Epithelial cell of proximal tubule (primary cell): ENCODE measurements at places on chromosomes 3 and 15. TPM values are rescaled to one million over a fixed set of nuclear protein-coding genes. Genes with fewer than 3 reads are reported as not detected.

MKRN3 gene
- total RNA-seq: 0.81 TPM in 1 of 2 replicates, not detected in the other

GCSAM gene
- total RNA-seq: not detected in 2 replicates

DNA sequence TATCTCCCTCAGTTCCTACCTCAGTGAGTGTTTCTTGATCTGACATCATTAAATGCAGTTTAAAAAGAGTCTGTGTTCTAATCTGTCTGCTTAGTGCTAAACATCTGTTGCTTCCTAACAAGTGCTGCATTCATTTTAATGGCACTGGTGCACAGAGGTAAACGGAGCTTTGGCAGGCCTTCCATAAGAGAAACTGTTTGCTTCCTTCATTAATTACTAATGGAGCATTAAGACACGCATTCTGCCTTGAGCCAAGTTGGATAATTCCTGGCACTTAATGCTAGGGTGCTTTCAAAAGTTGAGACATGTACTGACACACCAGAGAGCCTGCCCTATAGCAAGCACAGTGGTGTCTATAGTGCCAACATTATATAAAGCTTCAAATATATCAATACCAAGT lies 34.7 kb downstream of the SCG5 start:
- no peak for DNase-seq

DNA sequence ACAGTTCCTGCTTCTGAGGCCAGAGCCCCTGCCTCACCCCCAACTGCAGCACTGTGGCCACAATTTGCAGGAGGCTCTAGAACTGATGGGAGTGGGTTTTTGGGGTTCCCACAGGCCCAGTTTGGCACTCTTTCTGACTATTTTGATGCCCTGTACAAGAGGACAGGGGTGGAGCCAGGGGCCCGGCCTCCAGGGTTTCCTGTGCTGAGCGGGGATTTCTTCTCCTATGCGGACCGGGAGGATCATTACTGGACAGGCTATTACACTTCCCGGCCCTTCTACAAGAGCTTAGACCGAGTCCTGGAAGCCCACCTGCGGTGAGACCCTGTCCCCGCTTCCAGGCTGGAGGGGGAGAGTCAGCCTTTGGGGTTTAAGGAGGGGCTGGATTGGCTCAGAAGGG lies 6.9 kb downstream of the MAN2A2 start:
- DNase-seq: no peak

DNA sequence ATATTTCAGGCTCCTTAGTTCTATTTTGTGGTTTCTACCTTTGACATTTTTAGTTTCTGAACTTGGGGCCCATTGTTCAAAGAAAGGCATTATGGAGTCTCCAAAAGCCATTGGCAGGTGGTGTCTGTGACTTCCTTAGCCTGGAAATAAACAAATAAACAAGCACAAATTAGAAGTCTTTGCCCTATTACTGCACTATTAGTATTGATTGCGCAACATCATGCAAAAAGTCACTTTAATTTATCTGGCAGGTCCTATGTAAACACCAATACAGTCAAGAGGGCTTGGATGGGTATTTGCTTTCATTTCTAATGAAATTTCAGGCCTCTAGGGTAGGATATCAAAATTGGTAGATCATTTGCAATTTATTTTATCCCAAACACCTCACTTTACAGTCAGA lies 85.6 kb downstream of the LPP start:
- DNase-seq: no peak

DNA sequence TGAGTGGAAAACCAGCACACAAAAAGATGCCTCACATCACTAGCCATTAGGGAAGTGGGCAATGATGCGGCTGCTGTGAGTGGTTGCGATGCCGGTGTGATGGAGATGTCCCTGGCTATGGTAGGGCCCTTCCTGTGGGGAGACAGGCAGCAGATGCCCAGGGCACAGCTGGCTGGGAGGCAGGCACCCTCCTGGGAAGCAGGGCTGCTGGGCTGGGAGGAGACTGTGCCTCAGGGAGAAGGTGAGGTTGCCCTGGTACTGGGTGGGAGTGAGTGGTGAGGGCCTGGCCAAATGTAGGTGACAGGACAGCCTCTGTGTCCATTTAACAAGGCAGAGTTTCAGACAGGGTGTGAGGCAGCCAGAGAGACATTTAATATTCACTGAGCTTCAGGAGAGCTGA lies 335.6 kb downstream of the OCA2 start:
- no peak for DNase-seq

THBS1 gene
- 61.7 and 168 TPM in 2 replicates for total RNA-seq

KLF13 gene
- total RNA-seq: 20.5 and 66.2 TPM in 2 replicates

DNA sequence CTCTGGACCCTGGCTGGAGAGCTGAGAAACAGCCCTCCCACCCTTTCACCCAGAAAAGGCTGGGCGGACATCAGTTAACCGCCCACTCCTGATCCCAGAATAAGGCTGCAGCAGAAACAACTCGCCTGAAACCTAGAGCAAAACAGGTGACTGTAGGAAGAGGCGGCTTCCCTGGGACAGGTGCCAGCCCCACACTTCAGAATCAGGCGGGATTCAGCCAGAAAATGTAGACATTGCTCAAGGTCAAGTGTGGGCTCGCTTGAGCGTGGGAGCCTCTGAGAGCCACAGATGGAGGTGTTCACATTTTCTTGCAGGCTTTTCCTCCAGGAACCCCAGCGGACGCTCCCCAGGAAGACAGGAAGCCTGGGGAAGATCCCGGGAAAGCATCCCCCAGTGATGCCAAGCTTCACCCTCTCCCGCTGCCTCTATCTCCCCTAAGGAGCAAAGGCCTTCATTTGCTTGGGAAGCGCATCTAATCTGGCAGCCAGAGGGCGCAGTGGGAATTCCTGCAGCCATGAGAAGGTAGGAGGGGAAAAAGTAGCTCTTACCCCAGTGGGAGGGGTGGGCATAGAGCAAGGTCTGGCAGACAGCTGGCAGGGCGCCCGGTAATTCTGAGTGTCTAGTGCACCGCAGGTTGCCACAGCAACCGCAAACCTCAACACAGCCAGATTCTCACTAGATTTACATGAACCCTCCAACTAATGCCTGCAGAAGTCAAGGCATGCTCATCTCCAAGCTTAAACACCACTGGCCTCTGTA lies 77.7 kb downstream of the OCA2 start:
- DNase-seq: peak; percentile 63

ANKRD34C gene
- not detected in 2 replicates for total RNA-seq

- DNase-seq: no peak
These were observed 1.6 kb upstream of the P3H2 start for GRCh38 chr3:190122198-190122771.

LARP6 gene
- 28.8 and 34.8 TPM in 2 replicates for total RNA-seq

GOLGA8M gene
- 0.06 TPM in 1 of 2 replicates, not detected in the other for total RNA-seq

GOLGA6D gene
- total RNA-seq: not detected in 2 replicates

DNA sequence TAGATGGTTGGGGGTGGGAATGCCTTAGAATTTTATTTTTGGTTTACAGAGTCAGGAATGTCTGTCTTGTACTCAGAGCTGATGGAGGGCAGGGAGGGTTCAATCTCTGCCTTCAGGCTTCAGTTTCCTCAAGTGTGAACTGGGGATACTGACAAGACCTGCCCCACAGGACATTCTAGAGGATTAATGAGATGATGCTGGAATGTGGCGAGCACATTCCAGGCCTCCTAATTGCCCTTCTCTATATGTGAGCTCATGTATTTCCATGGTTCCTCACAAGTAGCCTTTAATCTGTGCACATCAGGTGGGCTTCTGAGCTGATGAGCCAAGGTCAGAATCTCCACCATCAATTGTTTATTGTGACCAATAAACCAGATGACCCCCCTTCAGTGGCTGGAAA lies 90.4 kb downstream of the CACNA2D3 start:
- DNase-seq: no peak

NMNAT3 gene
- 1.6 and 2.5 TPM in 2 replicates for total RNA-seq

- DNase-seq: no peak
These were observed 68.4 kb downstream of the HES1 start for GRCh38 chr3:194204042-194204987.

- DNase-seq: no peak
These were observed 30.8 kb downstream of the IRAK2 start for GRCh38 chr3:10195366-10196089.

- no peak for DNase-seq
These were observed 106.0 kb upstream of the MRPL3 start for GRCh38 chr3:131608741-131609140.

IMPG2 gene
- total RNA-seq: under 0.01 TPM in 2 replicates

DNA sequence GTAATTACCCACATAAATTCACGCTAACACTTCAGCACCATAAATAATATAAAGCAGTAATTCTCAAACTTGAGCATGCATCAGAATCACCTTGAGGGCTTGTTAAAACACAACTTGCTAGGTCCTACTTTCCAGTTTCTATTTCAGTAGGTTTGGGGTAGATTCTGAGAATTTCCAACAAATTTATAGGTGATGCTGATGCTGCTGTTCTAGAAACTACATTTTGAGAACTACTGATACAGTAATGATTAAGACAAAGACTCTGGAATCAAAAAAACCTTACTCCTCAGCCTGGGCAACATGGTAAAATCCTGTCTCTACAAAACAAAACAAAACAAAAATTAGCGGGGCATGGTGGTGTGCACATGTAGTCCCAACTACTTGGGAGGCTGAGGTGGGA lies 18.8 kb downstream of the TMEM39A start:
- no peak for DNase-seq

- no peak for DNase-seq
These were observed 8.2 kb upstream of the TIMMDC1 start for GRCh38 chr3:119490153-119490552.

DNA sequence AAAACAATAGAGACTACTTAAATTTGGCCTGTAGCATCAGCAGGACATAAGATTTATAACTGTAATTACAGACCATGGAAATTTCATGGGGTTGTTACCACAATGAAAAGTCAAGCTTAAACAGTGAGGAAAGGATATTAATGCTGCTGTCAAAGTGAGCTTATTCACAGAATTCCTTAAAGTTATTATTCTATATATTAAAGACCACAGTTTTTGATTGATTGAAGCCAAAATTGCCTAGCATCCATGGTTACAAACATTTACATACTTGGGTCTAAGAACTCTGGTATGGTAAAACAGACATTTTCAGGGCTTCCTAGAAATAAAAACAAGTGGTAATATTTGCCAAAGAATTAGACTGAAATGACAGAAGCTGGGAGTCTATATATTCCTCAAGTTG lies 248.6 kb downstream of the ATP8B4 start:
- no peak for DNase-seq

- DNase-seq: no peak
These were observed 11.7 kb downstream of the EXD1 start for GRCh38 chr15:41218851-41219250.

GRCh38 chr3:108103886-108104797 lies 13.3 kb upstream of the CD47 start:
- no peak for DNase-seq

DNA sequence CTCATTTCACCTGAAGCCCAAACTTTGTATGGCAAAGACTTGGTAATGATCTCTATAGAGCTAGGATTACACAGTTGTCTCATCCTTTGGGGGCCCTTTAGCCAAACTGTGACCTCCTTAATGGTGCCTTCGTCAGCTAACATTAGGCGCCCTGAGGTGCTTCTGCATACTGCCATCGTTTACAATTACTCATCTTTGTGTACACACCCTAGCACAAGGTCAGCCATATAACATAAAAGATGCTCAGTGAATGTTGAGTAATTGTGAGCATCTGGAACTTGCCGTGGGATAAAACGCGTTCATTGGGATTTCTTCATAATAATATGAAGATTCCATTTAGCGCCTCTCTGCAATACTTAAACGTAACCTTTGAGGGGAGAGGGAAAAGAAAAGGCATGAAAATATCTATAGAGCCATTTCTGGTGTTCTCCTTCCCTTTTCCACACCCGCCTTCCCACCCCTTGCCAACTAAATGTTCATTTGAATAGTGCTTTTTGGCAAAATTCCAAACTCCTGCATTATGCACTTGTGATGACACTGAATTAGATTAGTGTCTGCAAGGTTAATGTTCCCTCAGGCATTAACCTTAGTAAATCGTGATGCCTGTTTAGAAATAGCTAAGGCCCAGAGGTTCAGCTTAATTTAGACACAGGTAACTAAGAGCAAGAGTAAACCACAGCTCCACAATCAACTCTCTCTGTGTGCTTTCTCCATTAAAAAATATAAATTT lies 990 bp upstream of the ZNF148 start:
- no peak for DNase-seq

DNA sequence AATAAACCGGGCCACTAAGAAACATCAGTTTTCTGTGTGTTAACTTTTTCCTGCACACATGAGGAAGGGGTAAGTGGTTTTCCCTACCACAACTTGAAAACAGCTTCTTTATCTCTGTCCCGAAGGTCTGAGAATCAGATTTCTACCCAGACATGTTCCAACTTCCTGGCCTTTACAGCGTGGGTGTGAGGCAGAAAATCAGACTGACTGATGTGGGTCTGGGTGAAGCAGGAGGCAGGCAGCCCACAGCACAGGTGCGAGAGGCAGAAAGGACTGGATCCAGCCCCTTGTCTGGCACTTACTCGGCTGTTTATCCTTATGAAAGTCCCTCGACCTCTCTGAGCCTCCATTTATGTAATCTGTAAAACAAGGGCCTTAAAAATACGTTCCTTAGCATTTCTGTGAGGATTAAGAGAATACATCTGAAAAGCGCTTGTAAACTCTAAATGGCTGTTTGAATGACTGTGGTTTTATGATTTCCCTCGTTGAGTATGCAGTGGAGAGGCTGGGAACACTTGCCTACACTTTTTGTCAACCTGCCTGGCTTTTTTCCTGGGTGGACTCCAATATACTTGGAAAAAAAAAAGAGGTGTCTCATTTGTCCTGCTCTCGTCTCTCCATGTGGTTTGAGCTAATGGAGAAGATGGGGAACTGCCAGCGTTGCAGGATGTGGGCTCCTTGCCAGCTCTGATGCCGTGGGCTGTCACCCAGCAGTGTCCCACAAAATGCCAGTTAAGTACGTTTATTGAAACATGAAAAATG lies 3.1 kb downstream of the AGBL1 start:
- no peak for DNase-seq

DNA sequence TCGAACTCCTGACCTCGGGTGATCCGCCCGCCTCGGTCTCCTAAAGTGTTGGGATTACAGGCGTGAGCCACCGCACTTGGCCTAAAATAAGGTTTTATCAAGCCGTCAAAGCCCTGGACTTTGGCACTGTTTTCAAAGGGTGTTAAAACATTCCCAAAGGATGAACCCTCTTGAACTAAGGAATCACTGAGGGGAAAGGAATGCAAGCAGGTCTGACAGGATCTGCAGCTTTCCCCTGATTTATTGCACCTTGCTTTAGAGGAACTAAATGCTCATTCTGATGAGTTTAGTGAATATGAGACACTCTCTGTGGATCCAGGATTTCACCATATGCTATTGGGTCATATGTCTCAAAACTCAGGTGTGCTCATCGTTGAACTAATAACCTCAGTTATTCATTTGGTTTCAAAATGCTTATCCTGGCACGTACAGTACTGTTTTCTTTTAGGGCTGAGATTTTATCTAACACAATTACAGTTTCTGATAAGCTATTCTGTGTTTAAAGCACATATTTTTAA lies 63.0 kb upstream of the TSC22D2 start:
- DNase-seq: peak; percentile 90

DNA sequence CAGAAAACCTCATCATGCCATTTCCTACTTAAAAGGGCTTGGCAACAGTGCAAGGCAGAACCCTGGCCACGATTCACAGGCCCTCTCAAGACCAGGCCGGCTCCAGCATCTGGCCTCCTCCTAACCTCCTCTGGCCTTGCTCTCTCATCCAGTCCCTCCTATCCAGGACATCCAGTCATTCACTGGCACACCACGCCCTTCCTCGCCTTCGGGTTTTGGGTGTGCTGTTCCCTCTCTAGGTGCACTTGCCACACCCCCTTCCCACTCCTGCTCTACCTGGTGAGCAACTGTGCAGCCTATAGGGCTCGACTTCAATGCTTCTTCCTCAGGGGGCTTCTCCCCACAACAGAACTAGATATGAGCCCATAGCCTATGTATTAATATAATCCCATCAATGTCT lies 317.1 kb downstream of the ARRDC4 start:
- DNase-seq: no peak

DPPA2 gene
- total RNA-seq: not detected in 2 replicates

GRCh38 chr3:29892976-29893554 lies 612.2 kb downstream of the RBMS3 start:
- no peak for DNase-seq

GABRA5 gene
- 0.29 and 0.43 TPM in 2 replicates for total RNA-seq
